Activated CD4-positive, alpha-beta T cell treated with anti-CD3 and anti-CD28 coated beads for 1 hour (primary cell): ENCODE measurements at places on chromosomes 2 and 18.

- DNase-seq: no peak
Observed at GRCh38 chr18:22559414-22560274, 141.9 kb upstream of the CTAGE1 start.

DNA sequence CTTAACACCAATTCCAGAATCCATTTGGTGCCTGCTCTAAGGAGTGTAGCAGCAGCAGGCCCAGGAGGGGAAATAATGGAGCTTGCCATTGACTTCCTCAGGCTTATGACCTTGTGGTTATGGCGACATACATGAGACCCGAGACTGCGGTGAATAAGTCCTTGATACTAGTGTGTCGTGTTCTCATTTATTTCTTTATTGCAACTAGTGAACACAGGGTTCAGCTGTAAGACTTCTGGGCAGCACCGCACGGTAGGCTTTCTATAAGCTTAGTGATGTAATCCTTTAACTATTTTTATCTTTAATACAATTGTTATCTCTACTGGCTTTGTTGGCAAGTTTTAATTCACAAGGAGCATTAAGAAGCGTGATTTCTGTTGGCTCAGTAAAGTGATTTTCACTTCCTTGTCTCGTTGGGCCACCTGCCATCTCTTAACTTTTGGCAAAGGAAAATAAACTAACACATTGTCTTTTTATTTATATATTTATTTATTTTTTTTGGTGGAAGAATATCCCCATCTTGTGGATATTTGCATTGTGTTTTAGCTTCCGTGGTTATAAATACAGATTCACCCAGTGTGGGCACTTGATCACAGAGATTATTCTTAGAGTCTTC lies 139.8 kb downstream of the LTBP1 start:
- DNase-seq: no peak

DNA sequence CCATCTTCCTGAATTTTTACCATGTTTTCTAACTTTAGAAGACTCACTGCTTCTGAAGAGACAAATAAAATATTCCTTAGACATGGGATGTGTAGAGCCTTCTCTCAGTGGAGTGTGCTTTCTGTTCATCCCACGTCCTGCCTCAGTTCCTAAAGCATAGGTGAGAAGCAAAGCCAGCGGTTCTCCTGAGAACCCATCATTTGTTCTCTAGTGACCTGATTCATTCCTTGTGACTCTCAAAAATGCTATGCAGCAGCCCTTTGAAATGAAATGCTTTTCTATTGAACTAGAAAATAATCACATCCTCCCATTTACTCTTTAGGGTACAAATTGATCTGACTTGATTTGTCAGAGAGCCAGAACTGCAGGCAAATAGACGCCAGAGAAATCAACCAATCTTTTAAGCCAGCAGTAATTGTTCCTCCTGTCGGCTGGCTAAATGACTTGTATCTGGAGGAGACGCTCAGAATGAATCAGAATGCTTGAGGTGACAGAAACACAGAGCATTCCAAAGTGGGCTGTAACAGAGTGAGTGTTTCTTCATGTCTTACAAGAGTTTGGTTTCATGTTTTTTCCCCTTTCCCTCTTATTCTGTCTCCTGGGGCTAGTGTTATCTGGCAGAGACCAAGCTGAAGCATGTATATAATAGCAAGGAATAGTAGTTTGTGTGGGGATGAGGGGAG lies 81.3 kb upstream of the TMEM178A start:
- DNase-seq: no peak

DNA sequence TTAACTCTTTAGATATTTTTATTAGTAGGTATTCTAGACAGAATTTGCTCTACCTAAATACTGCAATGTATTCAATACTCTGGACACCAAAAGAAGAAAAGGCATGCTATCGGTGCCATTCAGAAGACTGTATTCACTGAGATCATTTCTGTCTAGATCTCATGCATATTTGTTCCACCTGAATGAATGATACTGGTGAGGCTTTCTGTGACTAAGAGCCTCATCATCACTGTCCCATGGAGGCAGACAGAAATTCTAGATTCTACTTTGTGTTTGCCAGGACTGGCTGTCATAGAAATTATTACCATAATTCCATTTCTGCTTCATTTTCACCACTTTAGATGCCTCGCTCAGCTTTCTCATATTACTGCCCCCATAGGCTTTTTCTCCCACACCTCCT lies 340.7 kb downstream of the MBD2 start:
- no peak for DNase-seq

DNA sequence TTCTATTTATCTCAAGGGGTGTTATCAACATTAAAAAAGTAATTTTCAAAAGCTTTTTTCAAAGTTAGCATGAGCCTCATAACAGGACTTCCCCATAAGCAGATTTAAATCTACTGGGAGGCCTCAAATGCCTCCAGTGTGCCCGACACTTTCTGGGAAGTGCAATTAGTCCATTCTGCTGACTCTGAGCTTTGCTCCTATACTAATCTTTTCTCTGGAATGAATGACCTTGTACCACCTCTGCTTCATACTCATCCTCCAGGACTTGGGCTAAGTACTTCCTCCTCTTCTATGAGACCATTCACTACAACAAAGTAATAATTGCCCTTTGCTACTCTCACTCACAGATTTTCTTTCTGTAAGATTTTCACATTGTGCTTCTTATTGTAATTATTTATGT lies 111.1 kb downstream of the RIT2 start:
- DNase-seq: no peak

DNA sequence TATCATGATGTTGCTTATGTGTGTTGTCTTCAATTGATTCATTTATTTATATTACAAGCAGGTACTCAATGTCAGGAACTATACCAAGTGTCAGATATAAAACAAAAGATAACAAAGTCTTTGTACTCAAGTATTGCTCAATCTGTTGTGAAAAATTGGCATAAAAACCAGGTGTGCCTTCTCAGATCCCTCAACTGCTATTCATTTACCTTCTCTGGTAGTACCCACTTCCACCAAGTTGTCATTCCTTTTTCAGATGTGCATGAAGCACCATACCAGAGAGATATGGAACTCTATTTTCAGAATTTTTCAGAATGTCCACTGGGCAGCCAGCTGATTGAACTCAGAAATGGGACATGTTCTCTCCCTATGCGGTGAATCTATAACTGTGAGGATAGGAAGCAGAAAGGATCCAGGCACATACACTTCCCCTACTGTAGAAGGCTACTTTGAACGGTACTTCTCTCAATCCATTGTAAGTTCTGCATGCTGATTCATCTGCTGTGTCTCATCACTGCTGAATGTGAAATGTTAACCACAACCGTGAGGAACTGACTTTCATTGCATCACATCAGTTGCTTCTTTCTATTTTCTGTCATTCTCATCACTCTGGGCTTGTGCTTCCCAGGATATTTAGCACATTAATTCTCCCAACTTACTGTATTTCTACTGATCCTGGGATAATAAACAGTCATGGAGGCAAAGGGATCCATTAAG lies 1621.3 kb downstream of the SUCLG1 start:
- no peak for DNase-seq

DNA sequence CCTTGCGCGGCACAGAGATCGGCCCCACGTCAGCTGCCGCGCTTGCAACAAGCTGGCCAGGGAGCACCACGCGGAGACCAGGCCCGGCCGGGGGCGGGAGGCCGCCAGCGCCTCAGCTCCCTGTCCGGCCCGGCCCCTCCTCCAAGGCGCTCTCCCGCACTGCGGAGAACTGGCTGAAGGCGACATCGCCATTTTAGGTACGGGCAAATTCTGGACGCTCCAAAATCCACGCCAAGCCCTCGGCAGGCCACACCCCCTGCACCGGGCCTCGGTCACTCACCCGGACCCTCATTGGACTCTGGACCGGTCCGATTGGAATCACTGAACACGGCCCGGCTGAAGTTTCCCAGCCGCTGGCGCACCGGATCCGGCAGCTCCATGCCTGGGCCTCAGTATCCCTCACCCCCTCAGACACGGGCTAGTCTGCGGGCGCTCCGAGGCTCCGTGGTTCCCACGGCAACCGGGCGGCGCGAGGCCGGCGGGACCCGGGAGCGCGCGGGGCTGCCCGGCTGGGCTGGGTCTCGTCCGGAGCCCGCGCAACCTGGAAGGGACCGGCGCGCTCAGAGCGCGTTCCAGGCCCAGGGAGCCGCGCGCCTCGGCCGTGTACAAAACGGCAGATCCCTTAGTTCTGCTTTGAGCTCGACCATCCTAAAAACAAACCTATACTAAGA lies at the start of gene TMEM17:
Gene TMEM17, minus strand, starts transcription at position 446 of the 671 bp plus-strand sequence. Its CDS starts 66 bp downstream, at position 380.
- DNase-seq: no peak
